Foreskin keratinocyte (primary cell): ENCODE measurements at places on chromosomes 1 and 21. TPM values are rescaled to one million over a fixed set of nuclear protein-coding genes. Genes with fewer than 3 reads are reported as not detected.

Gene LGR6
- total RNA-seq: 0.21 and 0.78 TPM in 2 replicates

Gene ADGRL2
- 9.8 and 15.0 TPM in 2 replicates for total RNA-seq

Gene KRTAP19-1
- not detected in 2 replicates for total RNA-seq

Gene LCE3E
- 2.0 and 2.8 TPM in 2 replicates for total RNA-seq

Gene UBL4B
- not detected in 2 replicates for total RNA-seq

Gene HJV
- total RNA-seq: not detected in 2 replicates

Gene FASLG
- not detected in 2 replicates for total RNA-seq

Gene LDLRAD1
- not detected in 2 replicates for total RNA-seq

Gene FNDC5
- not detected in 2 replicates for total RNA-seq

Gene NTRK1
- total RNA-seq: not detected in 2 replicates

Gene CLCA1
- total RNA-seq: not detected in 2 replicates

Gene OLIG2
- not detected in 2 replicates for total RNA-seq

Gene UBIAD1
- 11.3 and 13.3 TPM in 2 replicates for total RNA-seq

Gene CELA3A
- not detected in 2 replicates for total RNA-seq

Gene DOP1B
- total RNA-seq: 3.0 and 4.2 TPM in 2 replicates

Gene HHAT
- 4.2 and 4.7 TPM in 2 replicates for total RNA-seq

Gene RIMS3
- 1.4 TPM in 2 replicates for total RNA-seq

Gene NPL
- 3.2 TPM in 2 replicates for total RNA-seq

Gene TMEM79
- total RNA-seq: 4.3 and 4.6 TPM in 2 replicates

Gene KDM1A
- 122 and 126 TPM in 2 replicates for total RNA-seq

Gene TMPRSS2
- total RNA-seq: not detected in 2 replicates

Gene WNT2B
- 0.61 and 0.74 TPM in 2 replicates for total RNA-seq

Gene S100A12
- not detected in 2 replicates for total RNA-seq

Gene MAP10
- total RNA-seq: 0.99 and 1.0 TPM in 2 replicates

Gene COL24A1
- total RNA-seq: 0.04 and 0.17 TPM in 2 replicates

Gene HNRNPCL1
- not detected in 2 replicates for total RNA-seq

Gene COL16A1
- total RNA-seq: 125 and 133 TPM in 2 replicates

Gene IQGAP3
- 29.4 and 35.7 TPM in 2 replicates for total RNA-seq

Gene MNDA
- not detected in 2 replicates for total RNA-seq

Gene ANGPTL3
- total RNA-seq: not detected in 2 replicates

Gene ACTA1
- total RNA-seq: not detected in 2 replicates

Gene BCL2L15
- total RNA-seq: 0.03 and 0.07 TPM in 2 replicates

Gene OR2L5
- not detected in 2 replicates for total RNA-seq

Gene CDC20
- 192 and 269 TPM in 2 replicates for total RNA-seq

Gene ITLN1
- not detected in 2 replicates for total RNA-seq

Gene IGFN1
- not detected in 2 replicates for total RNA-seq

Gene NAV1
- 46.1 and 50.4 TPM in 2 replicates for total RNA-seq

Gene CRNN
- total RNA-seq: not detected in 2 replicates

Gene NOC2L
- 60.1 and 112 TPM in 2 replicates for total RNA-seq

Gene SNX7
- 40.1 and 40.9 TPM in 2 replicates for total RNA-seq

Gene UMODL1
- not detected in 2 replicates for total RNA-seq

Gene TDRD10
- not detected in 2 replicates for total RNA-seq

Gene KIF17
- total RNA-seq: 1.5 and 1.8 TPM in 2 replicates

Gene ESRRG
- total RNA-seq: 0.03 and 0.07 TPM in 2 replicates

Gene KCNE1
- 0.11 TPM in 1 of 2 replicates, not detected in the other for total RNA-seq

Gene RGS8
- total RNA-seq: not detected in 2 replicates

Gene LRRC38
- not detected in 2 replicates for total RNA-seq
